ENCODE measurements at places on chromosomes 6 and 20.

DNA sequence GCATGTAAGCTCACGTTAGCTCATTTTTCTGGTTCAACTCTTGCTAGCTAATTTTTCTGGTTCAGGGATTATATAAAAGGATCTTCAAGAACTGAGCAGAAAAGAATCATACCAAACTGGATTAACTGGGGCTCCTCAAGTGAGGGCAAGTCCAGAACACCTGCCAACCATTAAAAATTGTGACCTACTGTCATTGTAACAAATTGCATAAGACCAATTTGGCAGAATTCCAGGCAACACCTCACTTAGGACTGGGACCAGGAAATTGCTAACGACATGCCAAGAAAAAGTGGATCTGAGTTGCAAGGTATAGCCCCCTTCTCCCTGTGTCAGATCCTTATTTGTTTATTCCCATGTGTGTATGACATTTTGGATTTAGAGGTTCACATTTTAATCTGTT lies 216.6 kb downstream of the HIVEP2 start:
- no peak for DNase-seq

DNA sequence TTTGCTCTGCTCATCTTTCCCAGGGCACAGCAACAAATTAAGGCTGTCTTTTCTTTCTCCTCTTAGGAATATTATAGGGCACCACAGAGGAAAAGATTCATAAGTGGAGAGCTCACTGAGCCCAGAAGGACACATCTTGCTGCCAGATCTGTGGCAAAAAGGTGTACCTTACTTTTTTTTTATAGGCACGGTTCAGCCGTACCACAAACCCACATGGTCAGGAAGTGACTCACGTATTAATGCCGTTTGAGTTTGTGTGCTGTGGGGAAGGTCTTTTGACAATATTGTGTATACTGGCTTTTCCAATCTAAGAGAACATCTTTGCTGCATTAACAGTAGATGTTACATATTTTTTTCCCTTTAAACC lies 28.4 kb downstream of the PAQR8 start:
- no peak for DNase-seq

DNA sequence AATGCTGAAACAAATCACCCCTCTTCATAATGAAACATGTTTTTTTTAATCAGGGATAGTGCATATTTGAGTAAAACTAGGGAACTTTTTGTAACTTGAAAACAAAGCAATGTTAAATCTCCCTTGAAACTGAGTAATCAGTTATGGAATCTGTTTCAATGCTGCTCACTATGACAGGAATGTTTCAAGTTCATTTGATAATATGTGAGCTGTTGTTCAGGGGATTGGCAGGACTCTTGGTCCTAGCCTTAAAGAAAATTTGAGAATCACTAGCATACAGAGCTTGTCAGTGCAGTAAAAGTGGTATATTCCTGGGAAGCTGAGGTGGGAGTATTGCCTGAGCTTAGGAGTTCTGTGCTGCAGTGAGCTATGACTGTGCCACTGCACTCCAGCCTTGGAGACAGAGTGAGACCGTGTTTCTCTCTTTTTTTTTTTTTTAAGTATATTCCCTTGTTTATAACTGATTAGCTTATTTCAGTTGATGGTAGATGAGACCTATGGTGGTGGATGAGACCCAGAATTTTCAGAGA lies 21.6 kb upstream of the CALHM6 start:
- no peak for DNase-seq

- no peak for DNase-seq
These were observed 2.7 kb downstream of the BMP2 start for GRCh38 chr20:6769903-6770785.

GRCh38 chr6:165308926-165309731 lies at the start of gene C6orf118:
C6orf118 (minus strand) TSS chr6:165309605; CDS start chr6:165309586, 19 bp downstream.
- no peak for DNase-seq

Measured in esophagus squamous epithelium (tissue), 5 donors.